ENCODE measurements at places on chromosomes 7 and 10.

- DNase-seq = peak; percentile 62
These were observed 148.8 kb downstream of the CHCHD3 start for GRCh38 chr7:132933072-132933458.

GRCh38 chr10:53713431-53713830 lies 940.8 kb upstream of the MBL2 start:
- no peak for DNase-seq

DNA sequence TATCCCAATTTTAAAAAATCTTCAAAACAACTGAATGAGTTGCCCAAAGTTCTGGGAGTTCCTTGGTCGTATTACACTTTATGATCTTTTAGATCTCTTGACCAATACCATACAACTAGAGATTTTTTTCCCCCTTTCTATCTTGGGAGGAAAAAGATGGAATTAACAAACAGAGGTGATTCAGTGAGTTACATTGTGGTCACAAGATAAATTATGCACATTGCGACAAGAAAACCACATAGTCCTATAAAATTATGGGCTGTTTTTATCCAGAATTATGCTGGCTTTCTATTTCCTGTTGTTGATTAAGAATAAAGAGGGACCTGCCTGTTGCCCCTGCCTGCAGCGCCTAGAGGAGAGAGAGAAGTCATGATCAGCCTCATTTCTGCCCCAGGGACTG lies 8.2 kb upstream of the SGPL1 start:
- DNase-seq = no peak

DNA sequence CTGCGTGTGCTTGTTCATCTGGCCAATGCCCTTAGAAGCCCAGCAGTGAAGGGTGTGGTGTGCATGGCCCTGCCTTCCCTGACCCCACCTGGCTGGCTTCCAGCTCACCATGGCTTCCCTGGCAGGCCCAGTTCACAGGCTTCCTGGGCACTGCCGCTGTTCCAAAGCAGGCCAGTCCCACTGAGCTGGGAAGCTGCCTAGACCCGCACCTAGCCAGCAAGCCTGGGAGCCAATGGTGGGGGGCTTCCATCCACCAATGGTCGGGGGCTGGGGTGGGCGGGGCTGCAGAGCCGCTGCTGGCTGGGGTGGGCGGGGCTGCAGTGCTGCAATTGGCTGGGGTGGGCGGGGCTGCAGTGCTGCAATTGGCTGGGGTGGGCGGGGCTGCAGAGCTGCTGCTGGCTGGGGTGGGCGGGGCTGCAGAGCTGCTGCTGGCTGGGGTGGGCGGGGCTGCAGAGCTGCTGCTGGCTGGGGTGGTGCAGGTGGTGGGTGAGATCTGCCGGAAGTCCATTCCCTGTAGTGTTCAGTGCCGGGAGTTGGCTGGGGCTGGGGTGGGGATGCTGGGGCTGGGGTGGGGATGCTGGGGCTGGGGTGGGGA lies 12.4 kb downstream of the CALY start:
- DNase-seq = peak; percentile 48

DNA sequence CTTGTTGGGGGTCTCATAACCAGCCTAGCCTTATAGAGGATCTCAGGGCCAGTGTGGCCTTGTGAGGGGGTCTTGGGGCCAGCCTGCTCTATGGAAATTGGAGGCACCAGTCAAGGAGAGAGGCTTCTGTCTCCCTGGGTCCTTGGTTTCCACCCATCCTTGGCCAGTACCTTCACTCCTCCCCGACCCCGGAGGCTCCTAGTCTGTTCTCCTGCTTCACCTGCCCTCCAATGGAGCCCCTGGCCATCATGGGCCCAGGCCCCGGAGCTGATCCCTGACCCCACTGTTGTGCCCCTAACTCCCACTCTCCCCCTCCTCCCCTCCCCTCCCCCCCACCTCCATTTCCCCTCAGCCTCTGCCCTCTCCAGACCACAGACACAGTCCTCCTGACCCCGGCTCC lies 29.7 kb downstream of the RASGEF1A start:
- DNase-seq = no peak

DNA sequence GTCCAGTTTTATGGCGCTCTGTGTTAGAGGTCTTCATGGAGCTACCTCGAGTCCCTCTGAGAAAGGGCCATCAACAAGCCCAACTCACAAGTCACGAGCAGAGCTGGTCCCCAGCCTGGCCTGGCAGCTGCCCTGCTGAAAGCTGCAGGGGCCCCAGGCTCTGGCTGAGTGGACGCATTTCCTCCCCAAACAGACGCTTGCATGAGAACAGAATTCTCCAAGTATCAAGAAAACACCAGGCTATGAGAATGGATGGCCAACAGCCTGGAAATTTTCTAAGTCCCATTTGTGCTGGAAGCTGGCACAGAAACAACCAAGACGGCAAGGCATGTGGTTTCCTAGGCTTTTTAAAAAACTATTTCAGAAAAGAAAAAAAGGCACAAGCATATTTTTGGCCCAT lies 114.8 kb downstream of the FAM53B start:
- no peak for DNase-seq

DNA sequence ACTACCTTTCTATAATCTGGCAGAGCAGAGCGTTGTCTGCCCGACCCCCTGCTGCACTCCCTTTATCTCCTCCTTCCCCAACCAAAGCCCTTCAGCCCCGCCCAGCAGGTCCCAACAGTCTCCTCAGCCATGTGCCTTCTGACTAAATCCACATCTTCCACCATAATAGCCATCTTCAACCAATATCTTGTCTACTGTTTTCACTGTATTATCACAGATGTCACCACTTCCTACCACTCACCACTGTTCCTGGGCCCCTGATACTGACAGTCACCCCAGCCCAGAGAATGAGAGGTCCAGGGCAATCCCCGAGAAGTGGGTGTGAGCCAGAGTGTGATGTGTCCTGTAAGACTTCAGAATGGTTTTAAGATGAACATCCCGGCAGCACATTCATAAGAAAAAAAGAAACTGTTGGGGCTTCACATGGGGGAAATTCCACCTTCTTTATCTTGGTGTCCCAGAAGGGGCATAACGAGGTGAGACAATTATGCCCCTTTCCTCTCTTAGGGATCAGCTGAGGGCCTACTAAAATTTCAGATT lies 25.3 kb downstream of the CCDC6 start:
- peak; percentile 92 for DNase-seq

- DNase-seq = no peak
These were observed 15.9 kb downstream of the GSTO2 start for GRCh38 chr10:104284846-104285245.

GRCh38 chr7:107833684-107834106 lies 30.7 kb upstream of the SLC26A3 start:
- no peak for DNase-seq

GRCh38 chr7:112937651-112938415 lies 147.6 kb upstream of the TMEM168 start:
- no peak for DNase-seq

DNA sequence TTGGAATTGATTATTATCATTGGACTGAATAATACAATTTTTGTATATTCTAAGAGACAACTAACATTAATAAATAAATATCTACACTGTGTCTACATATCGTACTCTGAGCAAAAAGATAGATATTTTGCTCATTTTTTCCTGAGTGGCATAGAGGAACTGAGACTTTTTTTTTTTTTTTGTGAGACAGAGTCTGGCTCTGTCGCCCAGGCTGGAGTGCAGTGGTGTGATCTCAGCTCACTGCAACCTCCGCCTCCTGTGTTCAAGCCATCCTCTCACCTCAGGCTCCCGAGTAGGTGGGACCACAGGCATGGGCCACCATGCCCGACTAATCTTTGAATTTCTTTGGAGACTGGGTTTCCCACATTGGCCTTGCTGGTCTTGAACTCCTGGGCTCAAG lies 14.0 kb downstream of the KMT2E start:
- DNase-seq = no peak

DNA sequence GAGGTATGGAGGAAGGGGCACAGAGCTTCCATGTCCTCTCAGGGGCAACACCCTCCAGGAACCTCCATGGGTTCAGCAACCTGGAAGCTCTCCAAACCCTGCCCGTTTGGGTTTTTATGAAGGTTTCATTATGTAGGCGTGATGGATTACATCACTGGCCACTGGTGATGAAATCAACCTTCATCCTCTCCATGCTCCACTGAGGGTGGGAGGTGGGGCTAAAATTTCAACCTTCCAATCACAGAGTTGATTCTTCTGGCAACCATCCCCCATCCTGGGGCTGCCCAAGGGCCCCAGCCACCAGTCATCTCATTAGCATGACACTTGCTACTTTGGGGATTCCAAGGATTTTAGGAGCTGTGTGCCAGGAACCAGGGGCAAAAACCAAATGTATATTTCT lies 90.1 kb downstream of the TEX36 start:
- DNase-seq = no peak

DNA sequence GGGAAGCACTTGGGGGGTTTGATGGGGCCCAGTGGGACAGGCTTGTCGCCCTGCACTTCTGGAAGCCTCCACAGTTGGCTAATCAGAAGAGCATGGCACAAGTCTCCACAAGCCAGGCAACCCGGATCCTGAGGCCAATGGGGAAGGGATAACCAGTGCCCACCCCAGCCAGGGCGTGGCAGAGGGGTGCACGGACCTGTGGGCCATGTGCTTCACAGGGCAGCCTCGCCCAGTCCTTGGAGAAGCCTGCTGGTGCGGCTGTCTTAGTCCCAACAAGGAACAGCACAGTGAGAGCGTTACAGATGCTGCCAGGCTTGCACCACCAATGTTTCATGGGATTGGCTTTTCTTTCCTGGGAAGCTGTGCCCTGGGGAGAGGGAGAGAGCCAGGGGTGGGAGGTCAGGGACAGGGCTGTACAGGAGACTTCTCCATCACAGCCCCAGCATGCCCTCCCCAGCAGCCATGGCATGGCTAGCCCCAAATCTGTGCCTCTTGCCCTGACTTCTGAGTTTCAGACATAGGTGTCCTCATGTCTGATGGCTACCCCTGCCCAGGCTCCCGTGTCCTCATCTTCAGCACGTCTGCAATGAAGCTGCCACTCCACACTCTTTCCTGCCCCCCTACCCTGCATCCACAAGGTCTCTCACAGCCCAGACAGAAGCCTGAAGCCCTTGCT lies 116.0 kb downstream of the PTPN20 start:
- no peak for DNase-seq

GRCh38 chr7:2080477-2080876 lies 152.3 kb downstream of the MAD1L1 start:
- no peak for DNase-seq

GRCh38 chr10:23053036-23053435 lies 42.3 kb upstream of the MSRB2 start:
- no peak for DNase-seq
